ENCODE measurements at places on chromosomes 2 and 18. TPM values are rescaled to one million over a fixed set of nuclear protein-coding genes. Genes with fewer than 3 reads are reported as not detected.
A peak's percentile ranks its signal among the peaks of the same experiment; 100 is the strongest.

- no peak for DNase-seq
- H3K36me3 ChIP-seq: peaks cover 15% of the 10 kb centered on the region
- peak overlapping the region; percentile 94 for H3K27ac ChIP-seq
- no peaks in the 10 kb centered on the region for H3K27me3 ChIP-seq
- no peak overlapping the region for H3K4me3 ChIP-seq
- H3K4me1 ChIP-seq: peaks cover 87% of the 10 kb centered on the region
Observed at GRCh38 chr2:191686729-191687128, 8.8 kb downstream of the NABP1 start.

DNA sequence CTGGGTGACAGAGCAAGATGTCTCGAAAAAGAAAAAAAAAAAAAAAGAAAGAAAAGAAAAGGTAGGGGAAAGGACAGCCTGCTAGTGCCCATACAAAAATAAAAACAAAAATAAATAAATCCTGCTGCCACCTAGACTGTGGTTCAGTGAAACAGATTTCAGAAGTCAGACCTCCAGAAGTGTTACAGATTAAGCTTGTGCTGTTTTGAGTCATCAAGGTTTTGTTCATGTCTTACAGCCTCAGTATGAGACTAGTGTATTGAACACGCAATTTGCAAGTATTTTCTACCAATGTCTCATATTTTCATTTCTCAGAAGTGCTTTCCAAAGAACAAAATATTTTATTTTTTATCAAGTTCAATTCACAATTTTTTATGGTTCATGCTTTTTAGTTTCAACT, 720.4 kb upstream of the GYPC start:
- no peaks in the 10 kb centered on the region for H3K4me1 ChIP-seq
- DNase-seq: no peak
- H3K36me3 ChIP-seq: peaks cover 1% of the 10 kb centered on the region

DNA sequence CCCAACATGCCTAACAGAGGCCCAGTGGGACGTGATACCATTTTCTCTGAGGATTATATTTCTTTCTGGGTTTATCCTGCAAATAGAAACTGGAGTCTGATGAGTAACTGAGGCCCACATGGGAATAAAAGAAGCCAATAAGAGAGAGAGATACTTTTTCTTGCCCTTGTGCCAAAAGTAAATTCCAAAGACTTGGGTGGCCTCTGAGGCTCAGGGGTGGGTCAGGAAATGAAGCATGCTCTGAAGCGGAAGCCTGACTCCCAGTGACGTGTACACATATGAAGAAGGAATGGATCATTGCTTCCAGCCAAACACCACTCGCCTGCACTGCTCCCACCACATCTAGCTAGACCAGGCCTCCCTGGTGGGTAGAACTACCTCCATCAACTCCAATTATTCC, 273.6 kb upstream of the NCKAP5 start:
- H3K4me3 ChIP-seq: no peak overlapping the region
- DNase-seq: no peak
- H3K4me1 ChIP-seq: no peaks in the 10 kb centered on the region
- H3K27me3 ChIP-seq: peaks cover 7% of the 10 kb centered on the region
- no peaks in the 10 kb centered on the region for H3K36me3 ChIP-seq
- no peak overlapping the region for H3K27ac ChIP-seq

GRCh38 chr2:77017355-77017745, 504.8 kb downstream of the LRRTM4 start:
- H3K4me3 ChIP-seq: no peak overlapping the region
- DNase-seq: no peak
- no peak overlapping the region for H3K27ac ChIP-seq
- no peaks in the 10 kb centered on the region for H3K36me3 ChIP-seq
- no peaks in the 10 kb centered on the region for H3K4me1 ChIP-seq

GRCh38 chr2:97953853-97954252, 41.9 kb downstream of the TMEM131 start:
- H3K36me3 ChIP-seq: peaks cover 2% of the 10 kb centered on the region
- no peaks in the 10 kb centered on the region for H3K27me3 ChIP-seq
- no peak overlapping the region for H3K4me3 ChIP-seq

GRCh38 chr2:8872821-8873432, 35.5 kb upstream of the KIDINS220 start:
- DNase-seq: no peak
- no peaks in the 10 kb centered on the region for H3K4me1 ChIP-seq
- no peaks in the 10 kb centered on the region for H3K36me3 ChIP-seq
- H3K4me3 ChIP-seq: no peak overlapping the region
- H3K27ac ChIP-seq: no peak overlapping the region

GRCh38 chr18:22538426-22538825, 120.7 kb upstream of the CTAGE1 start:
- no peaks in the 10 kb centered on the region for H3K4me1 ChIP-seq
- H3K36me3 ChIP-seq: no peaks in the 10 kb centered on the region
- no peak overlapping the region for H3K4me3 ChIP-seq
- no peak for DNase-seq
- H3K27ac ChIP-seq: no peak overlapping the region

GRCh38 chr2:236026841-236027240, 141.3 kb downstream of the GBX2 start:
- H3K4me1 ChIP-seq: no peaks in the 10 kb centered on the region
- no peaks in the 10 kb centered on the region for H3K36me3 ChIP-seq
- DNase-seq: no peak
- peaks cover 7% of the 10 kb centered on the region for H3K27me3 ChIP-seq
- H3K4me3 ChIP-seq: no peak overlapping the region
- no peak overlapping the region for H3K27ac ChIP-seq

GRCh38 chr2:30645081-30645744, 162.0 kb downstream of the CAPN13 start:
- no peak overlapping the region for H3K27ac ChIP-seq
- no peak overlapping the region for H3K4me3 ChIP-seq
- DNase-seq: no peak
- peaks cover 6% of the 10 kb centered on the region for H3K36me3 ChIP-seq
- no peaks in the 10 kb centered on the region for H3K27me3 ChIP-seq

DNA sequence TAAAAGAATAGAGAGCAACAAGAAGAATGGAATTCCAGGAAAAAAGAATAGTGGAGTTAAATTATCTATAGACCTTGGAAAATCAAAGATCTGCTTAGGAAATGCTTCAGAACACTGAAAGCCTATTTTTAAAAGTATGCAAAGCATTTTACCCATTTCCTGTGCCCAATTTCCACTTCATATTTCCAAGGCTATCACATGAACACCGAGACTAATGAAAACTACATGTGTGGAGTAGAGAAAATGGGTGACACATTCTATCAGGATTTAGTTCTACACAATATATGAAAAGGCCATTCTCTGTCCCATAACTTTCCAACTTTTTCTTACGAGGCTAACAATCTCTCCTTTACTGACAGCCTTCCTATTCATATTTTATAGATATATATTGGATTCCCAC, 279.4 kb downstream of the CCDC178 start:
- H3K27ac ChIP-seq: no peak overlapping the region
- no peak overlapping the region for H3K4me3 ChIP-seq
- H3K4me1 ChIP-seq: no peaks in the 10 kb centered on the region

CYTIP gene
- 444 TPM for total RNA-seq

KLHL41 gene
- total RNA-seq: 0.09 TPM

MYL12A gene
- 483 TPM for total RNA-seq

ATG16L1 gene
- total RNA-seq: 26.0 TPM

DSG4 gene
- total RNA-seq: not detected

All from activated T-cell treated with anti-CD3 and anti-CD28 coated beads, Interleukin-2, amount 50 U/mL, for 72 hours (primary cell).